ENCODE measurements at places on chromosomes 2 and 18.
A peak's percentile ranks its signal among the peaks of the same experiment; 100 is the strongest.

- DNase-seq = peak; percentile 29
Measured at GRCh38 chr2:197677483-197677882, 2.1 kb upstream of the RFTN2 start.

- no peak for DNase-seq
Measured at GRCh38 chr2:219525533-219526232, 11.4 kb downstream of the ASIC4 start.

DNA sequence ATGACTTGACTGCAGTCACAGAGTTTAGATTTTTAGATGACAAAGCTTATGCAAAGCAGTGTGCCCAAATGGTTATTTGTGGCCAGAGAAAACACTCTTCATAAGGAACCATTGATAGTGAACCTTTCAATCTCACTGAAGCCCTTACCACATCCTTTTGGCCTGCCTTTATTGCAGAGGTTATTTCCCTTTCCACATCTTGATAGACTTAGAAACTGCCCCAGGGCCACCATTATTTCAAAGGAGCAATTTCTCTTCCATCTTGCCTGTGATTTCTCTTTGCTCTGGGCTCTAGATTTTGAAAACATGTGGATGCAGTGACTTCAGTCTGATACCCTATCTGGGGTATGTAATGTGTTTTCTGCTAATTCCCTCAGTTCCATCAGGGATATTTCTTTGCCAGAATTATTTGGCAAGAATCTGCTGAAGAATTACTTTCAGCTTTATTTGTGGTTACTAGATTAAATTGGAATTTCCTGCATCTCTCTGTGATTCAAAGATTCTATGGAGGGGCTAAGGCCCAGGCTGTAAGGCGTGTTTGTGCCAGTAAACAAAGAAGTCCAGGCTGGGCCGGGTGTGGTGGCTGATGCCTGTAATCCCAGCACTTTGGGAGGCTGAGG, 51.0 kb downstream of the MOGAT1 start:
- DNase-seq = peak; percentile 43

DNA sequence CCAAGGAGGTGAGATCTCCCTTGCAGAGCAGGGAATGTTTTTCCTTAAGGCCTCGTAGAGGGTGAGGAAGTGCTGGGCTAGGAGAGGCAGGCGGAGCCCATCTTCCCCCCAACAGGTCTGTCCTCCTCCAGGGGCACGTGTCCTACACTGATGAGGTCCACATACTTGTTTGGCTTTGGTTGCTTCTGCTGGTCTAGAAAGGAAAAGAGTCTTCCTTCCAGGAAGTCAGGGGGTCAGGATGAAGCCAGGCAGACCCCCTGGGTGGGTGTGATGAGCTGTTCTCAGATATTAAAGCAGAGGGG, 6.0 kb downstream of the SH3BP4 start:
- DNase-seq = no peak

GRCh38 chr2:72349016-72349415, 201.4 kb upstream of the CYP26B1 start:
- no peak for DNase-seq

GRCh38 chr18:12911929-12912703, 28.1 kb upstream of the PTPN2 start:
- no peak for DNase-seq

DNA sequence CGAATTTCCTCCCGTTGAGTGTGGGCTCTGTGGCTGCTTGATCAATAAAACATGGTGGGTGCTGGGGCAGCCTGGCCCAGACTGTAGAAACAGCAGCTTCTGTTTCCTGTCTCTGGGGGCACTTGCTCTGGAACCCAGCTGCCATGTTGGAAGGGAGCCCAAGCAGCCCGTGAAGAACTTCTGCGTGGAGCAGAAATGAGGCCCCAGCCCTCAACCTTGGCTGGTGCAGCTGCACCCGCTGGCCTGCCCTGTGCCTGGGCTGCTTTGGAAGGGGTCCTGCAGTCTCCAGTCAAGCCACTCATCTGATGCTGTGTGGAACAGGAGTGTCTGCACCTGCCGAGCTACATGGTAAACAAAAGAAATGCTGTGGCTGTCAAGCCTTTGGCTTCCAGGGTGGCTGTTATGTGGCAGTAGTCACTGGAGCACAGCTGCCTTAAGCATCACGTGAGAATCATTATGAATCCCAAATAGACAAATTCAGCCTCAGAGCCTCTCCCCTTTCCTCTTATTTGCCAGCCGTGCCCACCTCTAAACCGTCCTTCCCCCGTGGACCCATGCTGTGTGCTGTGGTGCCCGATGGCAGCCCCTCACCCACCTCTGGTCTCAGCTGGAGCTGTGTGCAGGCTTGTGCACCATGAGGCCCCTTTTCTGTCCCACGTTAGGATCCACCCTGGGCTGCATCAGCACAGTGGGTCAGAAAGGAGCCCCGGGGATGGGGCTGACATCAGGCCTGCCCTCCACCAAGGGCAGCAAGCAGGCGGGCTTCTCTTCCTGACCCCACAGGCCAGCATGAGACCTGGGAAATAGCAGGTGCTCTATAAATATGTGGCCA, 134.0 kb upstream of the HDAC4 start:
- no peak for DNase-seq

- DNase-seq = peak; percentile 56
Measured at GRCh38 chr2:207315131-207315530, 149.4 kb upstream of the KLF7 start.

GRCh38 chr2:241003830-241004564, 5.6 kb downstream of the SNED1 start:
- DNase-seq = no peak

- no peak for DNase-seq
Measured at GRCh38 chr2:26281226-26281625, 36.5 kb downstream of the HADHB start.

- DNase-seq = no peak
Measured at GRCh38 chr2:241895712-241896641, 26.4 kb downstream of the RTP5 start.

- no peak for DNase-seq
Measured at GRCh38 chr2:235378944-235379343, 114.9 kb upstream of the AGAP1 start.
